ENCODE measurements at places on chromosomes 5 and 9. TPM values are rescaled to one million over a fixed set of nuclear protein-coding genes. Genes with fewer than 3 reads are reported as not detected.

Gene C5orf58
- polyA plus RNA-seq: not detected

Gene PCSK1
- polyA plus RNA-seq: 1.4 TPM

Gene EQTN
- polyA plus RNA-seq: not detected

Gene NAIP
- 5.9 TPM for polyA plus RNA-seq

Gene HTR1A
- not detected for polyA plus RNA-seq

Gene PRDM9
- polyA plus RNA-seq: not detected

- no peak overlapping the region for H3K4me3 ChIP-seq
- H3K27ac ChIP-seq: no peak overlapping the region
- no peaks in the 10 kb centered on the region for H3K36me3 ChIP-seq
- no peaks in the 10 kb centered on the region for H3K4me1 ChIP-seq
Measured at GRCh38 chr5:170863646-170864045, 1.8 kb downstream of the RANBP17 start.

DNA sequence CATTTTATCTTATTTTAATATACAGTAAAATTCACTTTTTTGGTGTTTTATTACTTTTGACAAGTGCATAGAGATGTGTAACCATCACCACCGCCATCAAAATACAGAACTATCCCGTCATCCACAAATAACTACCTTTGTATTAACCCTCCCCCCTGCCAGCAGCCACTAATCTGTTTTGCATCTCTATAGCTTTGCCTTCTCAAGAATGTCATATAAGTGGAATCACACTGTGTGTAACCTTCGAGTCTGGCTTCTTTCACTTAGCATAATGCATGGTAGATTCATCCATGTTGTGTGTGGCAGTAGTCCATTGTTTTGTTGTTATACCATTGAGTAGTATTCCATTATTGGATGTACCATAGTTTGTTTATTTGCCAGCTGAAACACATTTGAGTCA, 98.8 kb downstream of the BOD1 start:
- H3K4me3 ChIP-seq: no peak overlapping the region
- DNase-seq: no peak
- H3K36me3 ChIP-seq: no peaks in the 10 kb centered on the region
- H3K27ac ChIP-seq: no peak overlapping the region

DNA sequence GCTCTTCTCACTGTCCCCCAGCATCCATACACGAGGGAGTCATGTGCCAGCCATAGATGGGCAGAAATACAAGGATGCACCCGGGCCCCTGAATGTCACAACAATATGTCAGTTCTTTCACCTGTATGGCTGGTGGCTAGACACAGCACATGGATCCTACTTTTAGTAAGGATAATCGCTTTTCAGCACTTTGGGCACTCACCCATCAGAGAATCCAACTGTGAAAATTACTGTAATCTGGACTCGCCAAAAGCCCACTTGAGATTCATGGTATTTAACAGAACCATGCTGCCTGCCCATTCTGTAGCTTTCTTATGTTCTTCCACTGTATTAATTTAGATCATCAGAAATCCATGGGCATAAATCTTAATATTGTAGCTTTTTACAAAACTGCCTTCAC, 124.8 kb downstream of the FRMD3 start:
- no peak overlapping the region for H3K4me3 ChIP-seq
- H3K27ac ChIP-seq: no peak overlapping the region
- H3K4me1 ChIP-seq: no peaks in the 10 kb centered on the region
- no peaks in the 10 kb centered on the region for H3K27me3 ChIP-seq
- no peaks in the 10 kb centered on the region for H3K36me3 ChIP-seq
- DNase-seq: no peak

DNA sequence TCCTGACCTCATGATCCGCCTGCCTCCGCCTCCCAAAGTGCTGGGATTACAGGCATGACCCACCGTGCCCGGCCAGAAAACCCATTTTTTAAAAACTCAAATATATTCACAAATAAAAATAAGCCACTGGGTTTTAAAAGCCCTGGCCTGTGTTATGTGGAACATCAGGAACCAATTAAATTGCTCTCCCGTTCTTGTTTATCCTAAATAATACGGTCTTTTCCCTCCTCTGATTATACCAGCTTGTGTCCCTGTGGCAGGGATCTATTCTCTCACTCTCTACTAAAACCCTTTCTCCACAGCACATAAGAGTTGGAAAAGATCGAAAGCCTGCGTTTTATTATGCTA, 30.1 kb upstream of the LPAR1 start:
- H3K4me3 ChIP-seq: no peak overlapping the region
- H3K27ac ChIP-seq: no peak overlapping the region
- no peak for DNase-seq
- no peaks in the 10 kb centered on the region for H3K27me3 ChIP-seq
- H3K4me1 ChIP-seq: no peaks in the 10 kb centered on the region
- no peaks in the 10 kb centered on the region for H3K36me3 ChIP-seq

DNA sequence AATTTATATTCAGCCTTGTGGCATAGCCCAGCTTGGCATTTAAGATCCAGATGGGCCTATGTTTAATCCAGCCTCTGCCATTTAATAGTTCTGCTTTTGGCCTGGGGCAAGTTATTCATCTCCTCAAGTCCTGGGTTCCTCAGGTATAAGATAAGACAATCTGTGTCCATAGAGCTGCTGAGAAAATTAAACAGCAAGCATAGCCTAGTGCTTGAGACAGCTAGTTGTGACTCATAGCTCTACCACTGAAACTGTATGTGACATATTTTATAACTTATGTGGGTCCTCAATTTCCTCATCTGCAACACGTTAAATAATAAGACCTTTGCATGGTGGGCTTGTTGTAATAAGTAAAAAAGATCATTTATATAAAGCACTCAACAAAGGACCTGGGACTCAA, 53.3 kb upstream of the ATP10B start:
- no peak overlapping the region for H3K4me3 ChIP-seq
- no peaks in the 10 kb centered on the region for H3K36me3 ChIP-seq
- no peaks in the 10 kb centered on the region for H3K4me1 ChIP-seq
- no peak for DNase-seq
- no peak overlapping the region for H3K27ac ChIP-seq

GRCh38 chr5:155154973-155155372, 141.4 kb downstream of the KIF4B start:
- H3K27me3 ChIP-seq: no peaks in the 10 kb centered on the region
- DNase-seq: no peak
- H3K36me3 ChIP-seq: no peaks in the 10 kb centered on the region
- H3K4me1 ChIP-seq: no peaks in the 10 kb centered on the region
- no peak overlapping the region for H3K27ac ChIP-seq

DNA sequence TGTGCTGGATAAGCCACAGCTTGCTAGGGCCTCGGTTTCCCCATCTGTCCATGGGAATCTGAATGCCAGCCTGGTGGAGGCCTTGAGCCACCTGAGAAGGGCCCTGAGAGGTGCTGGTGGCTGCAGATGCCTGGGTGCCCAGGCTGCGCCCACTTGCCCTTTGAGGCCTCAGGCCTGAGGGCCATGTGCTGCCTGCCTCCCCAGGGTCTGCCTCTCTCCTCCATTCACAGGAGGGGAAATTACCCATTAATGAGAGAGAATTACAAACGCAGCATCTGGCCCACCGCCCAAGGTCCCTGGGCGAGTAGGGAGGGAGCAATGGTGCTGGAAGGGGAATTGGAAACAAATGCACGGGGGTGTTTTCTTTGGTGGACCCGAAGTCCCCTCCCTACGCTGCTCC, 59.6 kb downstream of the BARX1 start:
- H3K27ac ChIP-seq: no peak overlapping the region
- H3K36me3 ChIP-seq: no peaks in the 10 kb centered on the region
- DNase-seq: no peak
- no peaks in the 10 kb centered on the region for H3K27me3 ChIP-seq
- H3K4me3 ChIP-seq: no peak overlapping the region

DNA sequence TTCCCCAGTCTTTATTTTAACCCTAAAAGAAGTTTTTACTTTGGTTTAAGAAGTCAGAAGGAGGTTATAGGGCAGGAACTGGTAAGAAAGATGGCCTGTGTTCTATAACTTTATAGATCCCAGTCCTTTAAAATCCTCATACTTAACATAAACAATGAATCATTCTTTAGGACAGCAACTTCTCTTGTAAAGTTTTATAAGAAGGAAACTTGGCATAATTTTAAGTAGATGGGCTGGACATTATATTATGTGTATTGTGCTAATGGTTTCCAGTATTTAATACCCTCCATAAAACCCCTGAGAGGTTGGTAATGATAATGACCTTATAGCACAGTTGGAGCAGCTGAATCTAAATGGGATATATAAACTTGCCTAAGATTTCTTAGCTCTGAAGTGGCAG, 247.2 kb downstream of the FAM170A start:
- no peak overlapping the region for H3K27ac ChIP-seq
- no peak overlapping the region for H3K4me3 ChIP-seq
- no peaks in the 10 kb centered on the region for H3K36me3 ChIP-seq
- H3K4me1 ChIP-seq: no peaks in the 10 kb centered on the region

GRCh38 chr5:68258531-68258930, 43.0 kb downstream of the PIK3R1 start:
- peaks cover 7% of the 10 kb centered on the region for H3K4me1 ChIP-seq
- no peaks in the 10 kb centered on the region for H3K27me3 ChIP-seq
- peak overlapping the region; percentile 25 for H3K27ac ChIP-seq
- no peak for DNase-seq
- H3K4me3 ChIP-seq: no peak overlapping the region
- H3K36me3 ChIP-seq: no peaks in the 10 kb centered on the region

- no peak overlapping the region for H3K4me3 ChIP-seq
- no peak overlapping the region for H3K27ac ChIP-seq
- DNase-seq: no peak
- H3K36me3 ChIP-seq: no peaks in the 10 kb centered on the region
- H3K4me1 ChIP-seq: no peaks in the 10 kb centered on the region
- H3K27me3 ChIP-seq: no peaks in the 10 kb centered on the region
Measured at GRCh38 chr9:126822278-126822677, 17.4 kb downstream of the ZBTB43 start.

GRCh38 chr9:70625078-70625477, 210.6 kb upstream of the KLF9 start:
- no peak for DNase-seq
- H3K36me3 ChIP-seq: no peaks in the 10 kb centered on the region
- H3K27me3 ChIP-seq: no peaks in the 10 kb centered on the region
- H3K27ac ChIP-seq: no peak overlapping the region
- H3K4me3 ChIP-seq: no peak overlapping the region

- H3K4me1 ChIP-seq: peaks cover 2% of the 10 kb centered on the region
- H3K27me3 ChIP-seq: no peaks in the 10 kb centered on the region
- no peaks in the 10 kb centered on the region for H3K36me3 ChIP-seq
- no peak overlapping the region for H3K27ac ChIP-seq
Measured at GRCh38 chr9:121839726-121840500, 188.5 kb downstream of the DAB2IP start.
